ENCODE measurements at places on chromosomes 13 and 19.

DNA sequence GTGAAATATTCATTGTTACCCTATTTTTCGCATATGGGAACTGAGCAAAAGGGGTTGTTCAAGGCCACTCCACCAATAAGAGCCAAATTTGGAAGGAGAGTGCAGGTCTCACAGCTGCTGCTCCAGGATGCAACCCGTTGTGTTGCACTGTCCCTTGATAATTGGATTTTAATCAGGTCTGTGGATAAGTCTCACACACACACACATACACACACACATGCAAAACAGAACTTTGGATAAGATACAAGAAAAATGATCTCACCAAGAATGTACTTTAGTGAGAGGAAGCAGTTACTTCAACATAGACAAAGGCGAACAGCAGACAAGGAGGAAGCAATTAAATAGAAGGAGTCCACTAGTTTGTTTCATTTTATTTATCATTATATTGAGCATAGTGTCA lies 127.3 kb upstream of the EDNRB start:
- DNase-seq: no peak

GRCh38 chr19:45250832-45251451 lies at the start of gene MARK4:
MARK4 (plus strand) TSS chr19:45251271; CDS start chr19:45251589, 318 bp downstream.
- DNase-seq: peak; percentile 94

- DNase-seq: no peak
Measured at GRCh38 chr19:1884719-1885334, 469 bp downstream of the ABHD17A start.

- no peak for DNase-seq
Measured at GRCh38 chr13:110186231-110186855, 120.6 kb downstream of the COL4A1 start.

DNA sequence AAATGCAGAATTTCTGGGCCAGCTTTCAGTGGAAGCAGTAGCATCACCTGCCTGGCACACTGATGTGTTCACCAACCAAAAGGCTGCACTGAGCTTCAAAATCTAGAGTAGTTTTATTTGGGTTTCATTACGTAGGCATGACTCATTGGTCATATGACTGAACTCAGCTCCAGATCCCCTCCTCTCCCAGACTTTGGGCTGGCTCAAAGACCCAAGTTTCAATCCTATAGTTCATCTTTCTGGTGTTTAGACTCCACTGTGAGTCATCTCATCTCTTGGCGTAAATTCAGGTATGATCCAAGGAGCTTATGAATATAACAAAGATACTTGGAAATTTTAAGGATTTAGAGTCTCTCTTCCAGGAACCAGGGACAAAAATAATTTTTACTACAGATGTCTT lies 17.7 kb downstream of the ZMYM5 start:
- no peak for DNase-seq

GRCh38 chr13:21709697-21710096 lies 38.8 kb downstream of the FGF9 start:
- DNase-seq: no peak

DNA sequence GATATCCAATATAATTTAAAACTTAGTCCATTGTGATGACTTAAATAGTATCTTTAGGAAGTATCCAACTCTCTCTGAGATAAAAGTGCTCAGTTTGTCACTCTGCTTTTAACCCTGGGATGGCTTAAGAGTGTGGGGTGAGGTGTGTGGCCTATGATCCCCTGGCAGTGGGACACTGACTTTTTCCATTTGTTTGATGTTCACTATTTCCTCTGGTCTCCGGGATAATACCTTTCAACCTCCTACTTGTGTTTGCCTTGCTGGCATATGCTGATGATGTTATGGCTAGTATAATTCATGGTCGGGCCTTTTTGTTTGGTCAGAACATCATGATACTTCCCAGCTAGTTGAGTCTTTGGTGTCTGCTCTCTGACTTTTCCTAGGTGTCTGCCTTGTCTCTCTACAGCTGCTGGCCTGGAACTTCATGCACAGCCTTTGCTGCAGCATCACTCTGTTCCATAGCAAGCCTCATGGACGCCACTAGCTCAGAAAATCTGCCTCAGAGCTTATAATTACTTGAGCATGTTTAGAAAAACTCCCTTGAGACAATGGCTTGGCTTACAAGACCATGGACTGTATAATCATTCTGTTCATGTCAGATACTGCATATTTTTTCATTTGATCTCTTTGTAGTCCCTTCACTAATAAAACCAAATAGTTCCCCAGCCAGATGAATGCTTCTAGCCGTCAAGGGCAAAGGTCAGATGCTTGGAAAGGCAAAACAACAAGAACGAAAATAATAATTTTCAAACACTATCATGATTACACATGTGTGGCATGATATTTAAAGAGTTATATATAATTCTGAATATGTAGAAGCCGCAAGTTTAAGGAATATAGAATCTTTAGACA lies 75.2 kb downstream of the WDFY2 start:
- no peak for DNase-seq

DNA sequence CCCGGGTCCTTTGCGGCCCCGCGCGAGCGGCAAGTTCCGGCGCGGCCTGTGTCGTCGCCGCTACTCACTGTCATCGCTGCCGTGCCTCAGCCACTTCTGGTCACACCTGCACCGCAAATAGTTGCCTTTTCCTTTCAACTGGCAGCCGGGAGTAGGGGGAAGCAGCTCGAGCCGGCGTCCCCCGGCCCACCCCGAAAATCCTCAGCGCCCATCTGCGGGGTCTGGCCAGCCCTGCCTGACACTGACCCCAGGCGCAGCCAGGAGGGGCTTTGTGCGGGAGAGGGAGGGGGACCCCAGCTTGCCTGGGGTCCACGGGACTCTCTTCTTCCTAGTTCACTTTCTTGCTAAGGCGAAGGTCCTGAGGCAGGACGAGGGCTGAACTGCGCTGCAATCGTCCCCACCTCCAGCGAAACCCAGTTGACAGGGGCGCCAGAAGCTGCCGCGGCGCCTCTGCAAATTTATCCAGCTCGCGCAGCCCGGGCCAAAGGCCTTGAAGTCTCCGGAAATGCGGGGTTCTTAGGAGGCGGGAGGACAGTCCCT lies 1.7 kb downstream of the PDX1 start:
- no peak for DNase-seq

GRCh38 chr13:35953537-35954206 lies 177.5 kb downstream of the DCLK1 start:
- DNase-seq: no peak

DNA sequence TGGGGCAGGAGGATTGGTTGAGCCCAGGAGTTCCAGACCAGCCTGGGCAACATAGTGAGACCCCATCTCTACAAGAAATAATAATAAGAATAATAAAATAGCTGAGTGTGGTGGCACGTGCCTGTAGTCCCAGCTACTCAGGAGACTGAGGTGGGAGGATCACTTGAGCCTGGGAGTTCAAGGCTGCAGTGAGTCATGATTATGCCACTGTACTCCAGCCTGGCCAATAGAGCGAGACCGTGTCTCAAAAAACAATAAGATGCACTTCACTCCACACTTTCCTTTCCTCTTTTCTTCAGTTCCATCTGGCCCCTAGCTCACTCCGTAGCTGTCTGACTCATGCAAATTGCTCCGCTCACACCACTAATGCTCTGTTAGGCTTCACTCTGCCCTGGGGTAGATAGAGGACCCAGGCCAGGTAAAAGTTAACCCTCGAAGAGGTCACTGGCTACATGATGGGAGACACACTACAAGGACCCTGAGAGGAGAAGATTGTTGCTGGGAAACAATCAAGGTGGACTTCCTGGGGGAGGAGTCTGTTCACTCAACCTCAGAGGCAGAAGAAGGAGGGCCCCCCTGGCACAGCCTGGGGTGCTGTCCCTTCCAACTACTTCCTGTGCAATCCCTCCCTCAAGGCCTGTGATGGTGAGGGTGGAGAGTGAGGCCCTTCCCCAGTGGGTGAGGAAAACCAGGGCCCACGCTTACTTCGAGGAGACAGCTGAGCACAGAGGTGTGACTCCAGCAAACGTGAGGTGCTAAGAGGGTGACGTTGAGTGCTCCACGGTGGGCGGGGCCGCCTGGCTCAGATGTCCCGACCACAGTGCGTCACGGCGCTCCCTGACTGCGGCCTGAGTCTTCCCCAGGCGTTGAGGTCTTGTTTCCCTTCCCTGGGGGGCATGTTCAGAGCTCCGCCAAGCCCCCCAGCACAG lies 8.8 kb upstream of the TNFSF9 start:
- no peak for DNase-seq

GRCh38 chr13:46348961-46349360 lies 38.1 kb downstream of the RUBCNL start:
- no peak for DNase-seq

GRCh38 chr19:49968279-49968922 lies 7.4 kb upstream of the SIGLEC11 start:
- DNase-seq: no peak

DNA sequence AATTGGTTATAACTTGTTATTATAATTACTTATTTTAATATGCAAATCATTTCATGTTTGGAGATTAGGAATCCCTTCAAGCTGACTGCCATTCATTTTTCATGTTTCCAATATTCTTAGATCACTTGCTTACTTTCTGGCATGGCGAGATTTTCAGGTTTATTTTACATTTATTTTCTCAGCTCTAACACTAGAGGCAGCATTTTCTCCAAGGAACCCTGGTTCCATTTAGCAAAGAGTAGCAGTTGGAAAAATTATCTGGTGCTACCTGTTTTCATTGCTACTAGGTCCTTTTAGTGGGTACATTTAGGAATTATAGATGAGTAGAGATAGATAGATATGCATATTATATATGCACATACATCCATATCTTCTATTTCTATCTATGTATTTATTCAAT lies 90.9 kb upstream of the TRPC4 start:
- no peak for DNase-seq

DNA sequence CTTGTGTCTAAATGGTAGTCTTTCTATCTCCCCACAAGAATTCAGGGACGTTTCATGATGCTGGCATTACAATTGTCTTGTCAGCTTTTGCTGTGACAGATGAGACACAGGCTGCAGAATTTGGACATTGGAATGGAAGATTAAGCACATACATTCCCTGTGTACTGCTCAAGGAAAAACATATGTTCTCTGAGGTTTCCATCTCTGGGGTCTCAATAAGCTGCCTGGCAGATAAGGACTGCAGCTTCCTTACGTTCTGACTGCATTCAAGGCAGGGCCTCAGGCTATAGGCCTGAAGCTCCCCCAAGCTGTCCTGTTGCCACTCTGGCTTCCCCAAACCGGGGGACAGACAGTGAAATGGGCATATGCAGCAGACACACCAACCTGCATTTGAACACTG lies 91.3 kb upstream of the KL start:
- DNase-seq: no peak

- peak; percentile 88 for DNase-seq
Measured at GRCh38 chr19:4768934-4769777, 22.4 kb upstream of the FEM1A start.

GRCh38 chr13:63910511-63910910 lies 2494.9 kb upstream of the PCDH20 start:
- no peak for DNase-seq

DNA sequence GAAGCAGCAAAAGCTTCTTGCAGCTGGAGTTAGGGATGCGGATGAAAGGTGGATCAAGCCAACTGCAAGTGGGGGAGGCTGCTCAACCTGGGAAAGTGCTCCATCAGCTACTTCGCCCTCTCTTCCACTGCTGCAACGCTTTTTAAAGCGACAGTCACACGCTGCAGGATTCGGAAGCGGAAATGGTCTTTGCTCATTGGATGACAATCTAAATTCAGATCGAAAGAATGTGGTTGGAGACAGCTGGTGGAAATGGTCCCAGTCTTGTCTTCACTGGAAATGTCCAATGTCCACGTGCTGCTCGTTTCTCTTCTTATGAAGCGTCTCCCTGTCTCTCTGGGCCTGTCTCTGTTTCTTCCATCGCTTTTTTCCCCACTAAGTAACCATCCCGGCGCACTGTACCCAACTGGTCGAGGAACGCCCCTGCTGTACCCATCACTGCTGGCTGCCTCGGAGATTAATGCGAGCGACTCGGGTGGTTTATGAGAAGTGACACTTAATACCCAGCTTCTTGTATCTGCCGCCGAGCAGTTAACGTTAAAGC lies 2.1 kb upstream of the FGF9 start:
- no peak for DNase-seq

Measured in D721Med (cell line).